ENCODE measurements at places on chromosomes 3 and 15.

GRCh38 chr3:190762801-190763200 lies 99.7 kb downstream of the GMNC start:
- no peak for DNase-seq

DNA sequence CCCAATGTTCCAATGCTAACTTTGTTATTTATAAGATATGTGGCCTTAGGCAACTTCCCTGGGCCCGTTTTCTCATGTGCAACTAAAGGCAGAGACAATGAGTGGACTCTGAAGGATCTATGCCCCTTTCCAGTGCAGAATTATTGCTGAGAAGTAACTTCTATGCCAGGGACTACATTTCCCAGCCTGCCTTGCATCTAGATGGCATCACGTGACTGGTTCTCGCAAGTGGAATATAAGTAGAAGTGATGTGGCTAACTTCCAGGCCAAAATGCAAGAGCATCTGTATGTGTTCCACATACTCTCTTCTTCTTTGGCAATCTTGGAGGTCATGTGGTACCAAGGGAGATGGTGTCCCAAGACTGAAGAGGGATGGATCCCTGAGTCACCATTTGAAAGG lies 674.4 kb downstream of the NTRK3 start:
- no peak for DNase-seq

DNA sequence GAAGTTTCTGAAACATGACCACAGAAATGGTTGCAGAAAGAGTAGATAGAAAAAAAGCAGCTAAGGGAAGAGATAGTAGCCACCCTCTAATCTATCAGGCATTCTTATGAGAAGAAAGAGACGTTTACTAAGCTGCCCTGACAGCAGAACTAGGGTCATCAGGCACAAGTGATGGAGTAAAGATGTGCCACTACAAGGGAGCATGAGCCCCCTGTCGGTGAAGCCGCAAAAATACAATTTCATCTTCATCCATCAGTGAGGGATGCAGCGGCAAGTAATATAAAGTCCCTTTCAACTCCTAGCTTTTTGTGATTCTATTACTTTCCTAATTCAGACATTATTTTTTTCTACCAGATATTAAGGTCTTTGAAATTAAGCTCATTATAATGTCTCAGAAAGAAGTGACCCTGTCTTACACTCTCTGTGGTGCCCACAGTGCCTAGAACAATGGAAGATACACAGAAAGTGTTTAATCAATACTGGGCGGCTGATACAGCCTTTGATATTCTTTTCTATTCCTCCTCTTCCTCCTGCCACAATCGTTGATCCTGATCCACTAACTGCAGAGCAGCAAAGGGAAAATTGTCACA lies 651.6 kb downstream of the NTRK3 start:
- DNase-seq = no peak

DNA sequence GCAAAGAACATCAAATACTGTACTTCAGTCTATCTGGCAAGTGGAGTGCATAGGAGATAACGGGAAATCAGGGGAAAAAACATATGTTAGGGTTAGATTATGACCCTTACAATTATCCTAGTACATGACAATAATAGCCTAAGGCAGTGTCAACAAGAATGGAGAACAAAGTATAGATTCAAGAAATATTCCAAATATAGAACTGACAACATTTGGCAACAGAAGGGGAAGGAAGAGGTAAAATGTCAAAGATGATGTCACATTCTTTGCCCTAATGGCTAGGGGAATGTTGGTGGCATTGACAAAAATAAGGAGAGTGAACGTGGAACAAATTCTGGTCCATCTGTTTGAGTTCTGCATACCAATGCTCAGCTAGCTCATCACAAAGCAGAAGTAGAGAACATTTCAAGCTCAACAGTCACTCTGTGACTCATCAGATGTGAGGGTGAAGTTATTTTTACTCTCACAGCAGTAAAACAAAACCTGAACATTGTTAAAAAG lies 15.5 kb upstream of the ATP8B4 start:
- DNase-seq = no peak

GRCh38 chr15:25624504-25625177 lies 185.8 kb upstream of the UBE3A start:
- DNase-seq = no peak

GRCh38 chr3:154971771-154972326 lies 108.3 kb upstream of the MME start:
- DNase-seq = no peak
